ENCODE measurements at places on chromosomes 6 and 20.

GRCh38 chr6:156662025-156662445 is 115.1 kb upstream of the ARID1B start:
- no peak for DNase-seq

DNA sequence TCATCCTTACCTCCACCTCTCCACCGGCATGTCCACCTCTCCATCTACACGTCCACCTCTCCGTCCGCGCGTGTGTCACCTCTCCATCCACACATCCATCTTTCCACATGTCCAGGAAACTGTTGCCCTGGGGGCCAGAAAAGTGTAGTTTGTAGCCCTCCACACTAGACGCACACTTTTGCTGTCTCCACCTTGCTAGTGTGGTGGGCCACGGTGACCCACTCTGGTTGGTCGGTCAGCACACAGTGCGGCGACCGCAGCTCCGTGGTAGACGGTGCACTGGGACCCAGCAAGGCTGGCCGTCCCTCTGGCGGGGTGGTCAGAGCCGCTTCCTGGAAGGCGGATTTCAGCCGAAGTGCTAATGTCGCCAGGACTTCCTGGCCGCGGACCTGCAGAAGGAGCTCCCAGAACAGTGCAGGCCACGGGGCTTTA is 268.6 kb downstream of the DLL1 start:
- DNase-seq: no peak

GRCh38 chr6:109058620-109059019 is 36.0 kb downstream of the SESN1 start:
- DNase-seq: no peak

GRCh38 chr6:16486661-16487060 is 248.3 kb downstream of the GMPR start:
- no peak for DNase-seq

- no peak for DNase-seq
Observed at GRCh38 chr6:20847904-20848303, 313.6 kb downstream of the CDKAL1 start.

DNA sequence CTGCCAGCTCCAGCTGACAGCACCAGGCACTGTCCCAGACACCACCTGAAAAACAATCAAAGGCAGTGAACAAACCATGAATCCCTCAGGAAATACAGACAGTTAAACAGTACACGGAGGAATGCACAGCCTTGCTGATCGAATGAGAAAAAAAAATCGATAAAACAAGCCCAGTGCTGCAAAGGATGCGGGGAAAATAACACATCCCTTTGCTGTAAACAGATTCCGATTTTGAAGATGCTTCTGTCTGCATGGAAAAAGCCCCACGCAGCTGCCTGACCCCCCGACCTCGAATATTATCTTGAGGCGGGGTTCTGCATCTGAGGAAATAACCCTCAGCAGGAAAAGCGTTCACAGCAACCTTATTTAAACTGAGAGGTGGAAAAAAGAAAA is 43.9 kb downstream of the RBM38 start:
- DNase-seq: no peak

GRCh38 chr6:13004601-13005000 is 288.0 kb downstream of the PHACTR1 start:
- DNase-seq: peak; percentile 88

All from AML-193 (cell line).